ENCODE measurements at places on chromosomes 5 and 9. TPM values are rescaled to one million over a fixed set of nuclear protein-coding genes. Genes with fewer than 3 reads are reported as not detected.

PNPLA7 gene
- total RNA-seq: 2.4 TPM

SPATA31E1 gene
- not detected for total RNA-seq

NIPBL gene
- 17.4 TPM for total RNA-seq

NACC2 gene
- 41.5 TPM for total RNA-seq

ARHGAP26 gene
- 14.0 TPM for total RNA-seq

LCN12 gene
- not detected for total RNA-seq

SLC36A2 gene
- total RNA-seq: not detected

DNA sequence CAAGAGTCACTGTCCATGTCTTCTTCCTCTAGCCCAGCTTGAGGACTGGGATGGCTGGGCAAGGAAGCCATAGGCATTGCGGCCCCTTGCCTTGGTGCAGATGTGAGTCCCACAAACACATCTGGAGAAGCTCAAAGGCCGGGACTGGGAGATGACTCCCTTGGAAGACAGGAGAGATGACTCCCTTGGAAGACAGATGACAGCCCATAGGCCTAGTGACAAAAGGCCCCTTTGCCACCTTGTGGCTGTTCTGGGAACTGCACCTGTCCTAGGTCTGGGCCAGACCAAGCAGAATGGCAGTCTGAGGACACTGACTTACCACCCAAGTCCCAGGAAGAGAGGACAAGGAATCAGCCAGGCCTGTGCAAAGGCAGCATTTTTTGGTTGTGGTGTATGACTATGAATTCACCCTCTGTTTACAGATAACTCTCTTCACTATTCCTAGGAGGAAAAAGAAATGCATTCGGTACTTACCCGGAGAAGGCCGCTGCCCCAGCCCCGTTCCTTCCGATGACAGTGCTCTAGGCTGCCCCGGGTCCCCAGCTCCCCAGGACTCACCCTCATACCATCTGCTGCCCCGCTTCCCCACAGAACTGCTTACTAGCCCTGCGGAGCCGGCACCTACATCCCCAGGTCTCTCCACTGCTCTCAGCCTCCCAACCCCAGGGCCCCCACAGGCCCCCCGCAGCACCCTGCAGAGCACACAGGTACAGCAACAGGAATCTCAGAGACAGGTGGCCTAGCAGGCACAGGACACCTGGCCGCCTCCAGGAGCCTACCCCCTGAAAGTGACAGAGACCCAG, 30.8 kb downstream of the SKP1 start:
- peak; percentile 34 for DNase-seq

DNA sequence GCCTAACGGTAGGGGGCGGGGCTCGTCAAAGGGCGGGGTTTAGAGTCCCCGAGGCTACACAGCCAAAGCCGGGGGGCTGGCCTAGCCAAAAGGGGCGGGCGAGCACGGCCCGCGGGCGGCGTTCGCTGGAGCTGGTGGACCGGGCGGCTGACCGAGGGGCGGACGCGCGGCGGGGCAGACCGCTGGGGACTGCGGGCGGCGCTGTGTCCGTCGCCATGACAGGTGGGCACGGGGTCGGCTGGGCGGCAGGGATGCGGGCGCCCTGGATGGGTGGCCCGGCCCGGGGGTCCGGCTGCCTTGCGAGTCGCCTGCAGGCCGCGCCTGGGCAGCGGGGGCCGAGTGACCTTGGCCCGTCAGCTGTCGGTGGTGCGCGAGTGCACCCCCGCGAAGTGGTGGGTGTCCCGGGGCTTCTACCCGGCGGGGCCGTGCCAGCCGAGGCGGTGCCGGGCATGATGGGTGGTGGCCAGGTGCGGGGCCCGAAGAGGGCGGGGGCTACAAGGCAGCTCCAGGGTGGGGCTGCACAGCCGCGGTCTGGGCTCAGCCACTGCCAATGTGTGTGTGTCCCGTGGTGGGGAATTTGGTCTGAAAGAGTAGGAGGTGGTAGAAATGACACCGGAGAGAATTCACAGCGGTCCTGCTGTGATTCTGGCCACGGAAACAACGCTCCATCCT, at the start of gene CARD19:
TSS of gene CARD19 (plus strand) at position 87 of the 672 bp plus-strand sequence. CDS start at position 216, 129 bp downstream.
- no peak for DNase-seq

- no peak for DNase-seq
Measured at GRCh38 chr9:17322882-17323864, 188.3 kb downstream of the CNTLN start.

DNA sequence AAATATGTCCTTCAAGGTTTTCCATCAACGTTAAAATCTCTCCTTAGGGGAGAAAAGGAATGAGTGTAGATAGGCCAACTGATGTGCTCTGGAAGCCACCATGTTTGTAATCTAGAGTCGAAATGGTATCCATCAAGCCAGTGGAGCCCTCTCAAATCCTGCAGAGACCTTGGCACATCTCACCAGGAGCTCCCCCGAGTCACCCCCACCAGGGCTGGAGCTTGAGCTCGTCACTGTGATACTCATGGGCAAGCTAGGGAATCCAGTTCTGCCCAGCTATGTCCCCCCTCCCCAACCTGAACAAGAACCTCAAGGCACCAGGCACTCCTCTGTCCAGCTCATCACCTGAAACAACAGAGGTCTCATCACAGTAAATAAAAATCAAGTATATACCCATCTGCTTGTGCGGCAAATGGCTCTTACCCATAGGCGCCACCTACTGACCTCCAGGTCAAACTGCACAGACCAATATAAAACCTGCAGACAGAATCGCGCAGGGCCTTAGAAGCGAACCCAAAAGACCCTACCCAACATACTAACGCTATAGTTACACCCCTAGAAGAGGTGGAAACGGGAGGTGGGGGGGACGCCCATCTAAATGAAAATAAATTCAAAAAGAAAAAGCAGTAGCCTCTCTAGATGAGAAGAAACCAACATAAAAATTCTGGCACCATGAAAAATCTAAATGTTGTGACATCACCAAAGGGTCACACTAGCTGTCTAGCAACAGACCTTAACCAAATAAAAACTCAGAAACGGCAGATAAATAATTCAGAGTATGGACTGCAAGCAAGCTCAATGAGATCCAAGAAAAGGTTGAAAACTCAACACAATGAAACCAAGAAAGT, 75.0 kb downstream of the TTC39B start:
- no peak for DNase-seq

- DNase-seq: no peak
Measured at GRCh38 chr5:33848554-33848953, 43.2 kb downstream of the ADAMTS12 start.

DNA sequence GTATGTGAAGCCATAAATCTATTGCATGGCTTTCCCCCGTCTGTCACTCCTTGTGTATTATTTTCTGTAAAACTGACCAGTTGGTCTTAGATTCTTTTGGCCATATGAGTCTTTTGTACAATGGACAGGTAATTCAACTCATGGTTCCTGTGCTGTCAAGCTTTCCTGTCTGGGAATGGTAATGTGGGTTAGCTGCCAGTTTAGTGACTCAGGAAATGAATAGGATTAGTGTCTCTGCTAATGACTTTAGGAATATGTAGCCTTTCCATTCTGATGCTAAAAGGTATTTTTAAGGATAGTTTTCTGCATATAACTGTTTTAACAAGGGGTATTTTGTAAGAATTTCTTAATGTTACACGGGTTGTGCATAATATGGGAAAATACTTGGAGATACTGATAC, 182.7 kb downstream of the PBX3 start:
- no peak for DNase-seq

DNA sequence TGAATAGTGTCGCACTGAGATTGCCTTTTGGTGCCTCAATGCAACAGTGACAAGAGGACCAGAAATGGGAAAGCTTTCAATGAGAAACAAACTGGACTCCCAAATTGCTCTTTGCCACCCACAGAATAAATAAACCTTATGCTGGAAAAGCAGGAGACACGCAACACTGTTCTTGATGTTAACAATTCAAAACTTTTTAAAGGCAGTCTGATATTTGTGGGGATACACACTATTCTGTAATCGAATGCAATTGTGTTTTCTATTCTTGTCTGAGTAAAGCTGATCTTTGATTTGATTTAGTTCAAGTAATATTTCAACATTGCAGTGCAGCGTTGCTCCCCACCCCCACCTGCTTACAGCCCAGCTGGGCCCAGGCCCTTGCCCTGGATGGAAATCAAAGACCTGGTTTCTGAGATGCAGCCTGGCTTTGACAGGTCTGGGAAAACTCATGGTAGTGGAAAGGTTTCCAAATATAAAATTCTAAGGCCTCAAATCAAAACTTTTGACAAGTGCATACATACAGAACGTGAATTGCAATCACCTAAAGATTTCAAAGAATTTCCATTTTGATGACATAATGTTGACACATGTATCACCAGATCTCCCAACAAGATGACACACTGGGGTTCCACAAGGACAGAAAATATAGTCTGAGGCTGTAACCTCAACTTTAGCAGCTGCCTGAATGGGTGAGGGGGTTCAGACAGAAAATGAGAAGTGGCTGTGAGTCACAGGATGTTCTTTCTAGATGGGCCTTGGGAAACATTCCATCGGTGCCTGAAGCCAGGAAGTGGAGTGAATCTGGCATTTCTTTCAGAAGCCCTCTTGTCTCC, 55.1 kb downstream of the ABCA1 start:
- peak; percentile 78 for DNase-seq

DNA sequence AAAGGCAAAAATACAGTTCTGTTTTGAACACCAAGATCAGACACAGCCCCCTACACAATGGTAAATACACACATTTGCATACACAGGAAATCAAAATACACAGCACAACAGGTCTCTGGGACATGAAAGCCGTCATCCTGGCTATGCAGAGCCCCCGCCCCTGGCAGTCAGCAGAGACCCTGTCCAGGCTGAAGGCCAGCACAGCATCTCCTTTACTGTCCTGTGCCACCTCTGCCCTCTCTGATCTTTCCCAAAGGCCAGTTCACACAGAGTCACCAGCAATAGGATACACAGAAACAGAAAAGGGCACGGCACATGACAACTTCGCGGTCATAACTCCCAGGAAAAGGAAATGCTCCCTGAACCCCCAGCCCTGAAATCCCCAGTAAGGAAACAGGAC, 34.2 kb upstream of the SMU1 start:
- no peak for DNase-seq

DNA sequence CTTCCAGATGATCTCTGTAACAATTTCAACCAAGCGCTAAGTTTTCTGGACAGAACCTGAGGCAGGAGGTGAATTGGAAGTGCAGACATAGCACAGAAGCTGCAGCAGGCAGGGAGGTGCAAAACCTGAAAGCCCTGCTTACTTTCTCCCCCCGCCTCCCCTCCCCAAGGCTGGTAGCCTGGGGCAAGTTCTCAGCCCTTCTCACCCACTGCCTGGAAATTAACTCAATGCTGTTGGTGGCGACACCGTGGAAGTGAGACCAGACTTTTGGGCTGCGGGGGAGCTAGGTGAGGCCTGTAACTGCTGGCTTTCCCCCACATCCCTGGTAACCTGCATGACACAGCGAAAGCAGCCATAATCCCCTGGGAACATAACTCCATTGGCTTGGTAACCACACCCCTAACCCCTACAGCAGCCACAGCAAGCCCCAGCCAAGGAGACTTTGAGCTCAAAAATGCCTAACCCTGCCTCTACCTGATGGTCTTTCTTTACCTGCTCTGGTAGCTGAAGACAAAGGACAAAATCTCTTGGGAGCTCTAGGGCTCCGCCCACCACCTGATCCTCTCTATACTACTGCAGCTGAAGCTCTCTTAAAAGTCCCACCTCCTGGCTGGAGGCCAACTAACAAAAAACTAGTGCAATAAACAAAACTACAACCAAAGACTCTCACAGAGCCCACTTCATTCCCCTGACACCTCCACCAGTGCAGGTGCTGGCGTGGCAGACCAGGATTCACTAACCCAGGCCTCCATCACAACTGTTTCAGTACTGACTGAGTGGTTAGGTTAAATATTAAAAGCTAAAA, 11.9 kb upstream of the OR13C8 start:
- no peak for DNase-seq

- DNase-seq: no peak
Measured at GRCh38 chr5:6780802-6781391, 67.7 kb downstream of the TENT4A start.

DNA sequence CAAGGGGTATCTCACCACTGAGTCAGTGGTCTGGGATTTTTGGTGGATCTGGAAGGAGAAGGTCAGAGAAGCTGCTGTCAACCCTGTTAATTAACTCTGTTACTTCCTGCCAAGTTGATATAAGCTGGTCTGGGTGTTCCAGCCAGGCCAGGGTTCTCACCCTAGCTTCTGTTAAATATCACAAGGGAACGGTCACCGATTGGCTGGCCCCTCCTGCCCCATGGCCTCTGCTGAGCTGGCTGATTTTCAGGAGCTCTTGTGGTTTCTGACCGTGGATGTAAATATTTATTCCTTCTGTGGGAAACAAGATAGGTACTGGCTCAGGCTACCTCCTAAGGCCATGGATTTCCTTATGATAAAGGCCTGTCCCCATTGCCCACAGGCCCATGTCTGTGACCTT, 1.0 kb downstream of the ADAMTS13 start:
- DNase-seq: no peak

DNA sequence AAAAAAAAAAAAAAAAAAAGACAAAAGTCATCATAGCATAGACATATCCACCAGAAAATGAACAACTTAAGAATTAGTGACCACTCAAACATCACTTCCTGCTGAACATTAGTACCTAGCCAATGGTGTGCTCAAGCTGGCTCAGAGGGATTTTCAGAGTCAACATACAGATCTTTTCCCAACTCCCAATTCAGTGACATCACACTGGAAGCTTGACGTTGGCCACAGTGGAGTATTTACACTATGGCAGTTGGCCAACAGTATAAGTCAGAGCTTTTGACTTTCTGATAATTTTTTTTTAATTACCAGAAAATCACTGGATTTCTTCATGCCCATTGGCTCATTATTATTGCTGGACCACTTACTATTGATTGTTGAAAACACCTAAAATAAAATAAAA, 383.5 kb downstream of the ARHGEF28 start:
- DNase-seq: no peak

GRCh38 chr5:172450861-172451695, 3.2 kb downstream of the SH3PXD2B start:
- DNase-seq: no peak

DNA sequence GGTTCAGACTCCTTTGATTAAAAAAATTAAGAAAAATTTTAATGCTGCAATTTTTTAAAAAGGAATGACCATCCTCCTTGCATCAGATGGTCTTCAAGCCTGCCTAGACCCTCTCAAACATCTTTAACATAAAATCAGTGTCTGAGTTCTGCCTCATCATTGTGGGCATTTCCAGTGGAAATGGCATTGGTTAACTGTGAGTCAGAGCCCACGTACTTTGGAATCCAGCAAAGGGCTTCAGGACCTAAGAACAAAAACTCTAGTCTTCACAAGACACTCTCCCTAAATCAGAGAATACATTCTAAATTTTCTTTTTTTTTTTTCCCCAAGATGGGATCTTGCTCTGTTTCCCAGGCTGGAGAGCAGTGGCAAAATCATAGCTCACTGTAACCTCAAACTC, 9.4 kb upstream of the C5orf15 start:
- no peak for DNase-seq

GRCh38 chr9:107875571-107875980, 386.0 kb upstream of the KLF4 start:
- no peak for DNase-seq

GRCh38 chr5:171599957-171600612, 180.6 kb downstream of the FGF18 start:
- no peak for DNase-seq
